ENCODE measurements at places on chromosomes 3 and 15.

DNA sequence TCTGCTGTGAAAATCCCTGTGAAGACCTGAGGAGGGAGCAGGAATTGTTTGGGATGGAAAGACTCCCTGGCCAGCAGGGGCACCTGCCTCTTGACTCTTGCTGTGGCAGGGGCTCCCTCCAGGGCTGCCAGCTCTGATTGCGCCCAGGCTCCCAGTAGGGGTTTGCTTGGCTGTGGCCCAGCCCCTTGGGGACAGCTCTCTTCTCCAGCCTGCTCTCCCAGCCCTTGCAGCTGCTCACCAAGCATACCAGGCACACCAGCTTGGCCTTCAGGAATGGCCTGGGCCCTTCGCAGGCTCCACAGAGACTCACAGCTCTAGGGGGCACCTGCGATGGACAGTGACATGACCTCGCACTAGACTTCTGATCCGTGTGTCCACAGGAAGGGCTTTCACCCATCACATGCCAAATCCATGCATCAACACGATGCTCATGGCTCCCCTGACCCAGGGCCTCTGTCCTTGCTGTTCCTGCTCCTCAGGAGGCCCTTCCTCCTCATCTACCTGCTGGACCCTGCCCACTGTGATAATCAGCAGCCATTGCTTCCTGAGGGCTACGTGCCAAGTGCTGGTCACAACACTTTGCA, 61.8 kb downstream of the SCN5A start:
- no peak for DNase-seq

GRCh38 chr15:92681141-92681631, 25.6 kb upstream of the FAM174B start:
- no peak for DNase-seq

GRCh38 chr15:92882697-92883162, 17.4 kb upstream of the CHD2 start:
- no peak for DNase-seq

DNA sequence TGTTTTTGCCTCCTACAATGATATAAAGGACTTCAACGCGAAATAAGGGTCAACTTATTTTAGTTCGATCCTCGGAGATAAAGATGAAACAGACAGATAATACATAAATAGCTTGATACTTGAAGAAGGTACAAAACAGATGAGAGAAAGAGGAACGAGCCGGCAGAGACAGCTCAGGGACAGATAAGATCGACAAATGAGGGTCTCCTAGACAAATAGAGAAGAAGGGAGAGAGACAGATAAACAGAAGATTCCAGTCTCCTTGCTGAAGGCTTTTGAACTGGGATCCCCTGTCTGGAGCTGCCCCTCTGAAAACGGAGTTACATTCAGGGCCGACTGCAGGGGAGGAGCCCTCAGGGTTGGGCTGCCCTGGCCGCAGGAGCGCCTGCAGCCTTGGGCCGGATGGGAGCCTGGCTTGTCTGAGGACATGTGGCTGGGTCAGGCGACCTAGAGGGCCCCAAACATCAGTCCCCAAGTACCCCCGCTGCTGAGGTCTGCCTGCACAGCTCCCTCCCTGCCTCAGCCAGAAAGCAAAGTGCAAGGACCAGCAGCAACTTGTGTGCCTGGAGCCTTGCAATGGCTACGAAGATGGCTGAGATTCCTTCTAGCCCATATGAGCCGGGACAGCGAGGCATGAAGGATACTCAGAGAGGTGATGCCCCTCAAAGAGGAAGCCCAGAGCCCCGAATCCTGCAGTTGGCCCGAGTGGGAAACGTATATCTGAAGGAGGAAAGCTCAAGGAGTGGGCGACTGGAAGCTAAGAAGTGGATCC, 926 bp upstream of the SKOR1 start:
- DNase-seq = no peak

Data from T follicular helper cell (primary cell).